ENCODE measurements at places on chromosomes 6 and 20. TPM values are rescaled to one million over a fixed set of nuclear protein-coding genes. Genes with fewer than 3 reads are reported as not detected.

Gene RHAG
- not detected for total RNA-seq

Gene SLC17A3
- total RNA-seq = not detected

Gene KIF13A
- total RNA-seq = 38.6 TPM

Gene VIP
- total RNA-seq = not detected

Gene KIAA0408
- 10.7 TPM for total RNA-seq

Gene CLIC5
- total RNA-seq = 28.2 TPM

Gene CAP2
- 3.5 TPM for total RNA-seq

Gene RAET1E
- total RNA-seq = 2.9 TPM

Gene ANKEF1
- total RNA-seq = 4.3 TPM

Gene SLC35B2
- total RNA-seq = 31.9 TPM

Gene POPDC3
- total RNA-seq = not detected

Gene HSPA12B
- total RNA-seq = 58.2 TPM

Gene IL17F
- not detected for total RNA-seq

Gene BYSL
- total RNA-seq = 9.8 TPM

GRCh38 chr6:36217188-36217587, 20.6 kb downstream of the BRPF3 start:
- DNase-seq = no peak

DNA sequence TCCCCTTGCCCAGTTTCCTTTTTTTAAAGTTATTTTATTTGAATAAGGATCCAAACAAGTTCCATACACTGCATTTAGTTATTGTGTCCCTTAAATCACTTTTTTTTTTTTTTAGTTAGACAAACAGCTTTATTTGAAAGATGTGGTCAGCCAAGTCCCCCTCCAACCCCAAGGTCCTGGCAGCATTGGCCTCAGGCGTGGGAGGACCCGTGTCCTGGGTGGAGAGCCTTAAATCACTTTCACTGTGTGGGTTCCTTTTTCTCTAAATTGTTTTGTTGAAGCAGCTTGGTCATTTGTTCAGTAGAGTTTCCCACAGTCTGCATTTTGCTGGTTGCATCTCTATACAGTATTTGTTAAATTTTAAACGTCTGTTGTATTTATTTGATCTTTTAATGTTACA, 5.2 kb upstream of the TBCC start:
- DNase-seq = no peak

DNA sequence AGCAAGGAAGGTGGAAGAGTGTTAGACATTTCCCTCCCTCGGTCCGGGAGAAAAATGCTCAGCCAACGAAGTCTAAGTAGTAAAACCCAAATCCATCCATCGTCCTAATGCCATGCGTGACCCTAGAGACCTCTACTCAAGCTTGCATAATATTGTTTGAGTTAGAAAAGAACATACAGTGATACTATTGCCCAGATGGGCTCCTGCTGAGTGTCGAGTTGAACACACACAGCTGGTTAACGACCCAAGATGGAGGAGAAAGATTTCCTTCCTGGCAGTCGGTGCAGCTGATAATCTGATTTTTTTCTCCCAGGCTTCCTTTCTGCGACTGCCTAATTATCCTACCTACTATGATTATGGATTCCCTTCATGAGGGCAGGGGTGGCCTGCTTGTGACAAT, 164.4 kb upstream of the KCNG1 start:
- no peak for DNase-seq

- no peak for DNase-seq
Measured at GRCh38 chr20:36408219-36408618, 102.1 kb downstream of the DLGAP4 start.

- DNase-seq = no peak
Measured at GRCh38 chr6:21003780-21004541, 469.7 kb downstream of the CDKAL1 start.

GRCh38 chr6:134267917-134268361, 50.0 kb downstream of the SGK1 start:
- no peak for DNase-seq

DNA sequence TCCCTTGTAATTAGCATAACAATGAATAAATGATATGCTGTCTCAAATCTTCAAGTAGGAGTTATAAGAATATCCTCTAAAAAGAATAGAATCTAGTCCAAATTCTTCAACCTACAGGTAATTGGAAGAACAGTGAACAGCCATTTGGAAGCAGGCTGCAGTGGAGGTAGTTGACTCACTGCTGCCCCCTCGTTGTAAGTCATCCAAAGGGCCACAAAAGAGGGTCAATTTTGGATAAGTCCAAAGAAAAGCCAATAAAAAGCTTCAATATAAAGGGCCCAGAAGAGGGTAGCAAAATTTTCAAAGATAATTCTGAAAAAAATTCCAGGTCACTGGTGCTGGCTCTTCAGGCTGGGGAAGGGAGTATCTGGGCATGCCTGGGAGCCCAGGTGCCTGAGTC, 60.8 kb upstream of the SSTR4 start:
- no peak for DNase-seq

DNA sequence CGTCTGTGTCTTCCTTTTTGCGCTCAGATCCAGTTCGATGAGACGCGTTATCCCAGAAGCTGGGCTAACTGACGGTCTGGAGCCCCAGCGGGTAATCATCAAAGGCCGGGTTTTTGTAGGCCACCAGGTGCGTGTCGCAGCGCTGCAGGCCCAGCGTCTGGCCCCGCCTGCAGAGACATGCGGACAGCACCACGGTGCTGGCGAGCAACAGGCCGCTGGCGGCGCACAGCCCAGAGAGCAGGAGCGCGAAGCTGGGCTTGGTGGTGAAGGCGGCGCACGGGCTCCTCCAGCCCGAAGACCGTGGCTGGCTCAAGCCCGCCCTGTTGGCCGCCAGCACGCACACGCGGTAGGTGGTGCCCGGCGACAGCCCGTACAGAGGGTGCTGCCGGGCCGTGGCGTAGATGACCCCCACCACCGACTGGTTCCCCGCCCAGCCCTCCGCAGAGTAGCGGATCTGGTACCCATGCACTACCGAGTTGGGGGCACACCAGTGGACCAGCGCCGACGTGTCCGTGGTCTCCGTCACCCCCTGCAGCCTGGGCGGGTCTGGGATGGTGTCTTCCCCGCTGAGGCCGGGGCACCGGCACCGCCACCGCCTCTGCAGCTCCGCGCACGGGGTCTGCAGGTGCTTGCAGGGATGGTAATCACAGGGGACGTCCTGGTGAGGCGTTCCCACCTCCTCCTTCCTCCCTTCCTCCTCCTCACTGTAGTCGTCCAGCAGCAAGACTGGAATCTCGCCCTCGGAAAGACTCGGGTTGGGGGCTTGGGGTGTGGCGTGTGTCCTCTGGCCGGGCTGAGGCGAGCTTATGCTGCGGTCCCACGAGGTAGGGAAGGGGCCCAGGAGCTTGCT, 12.7 kb downstream of the LRRN4 start:
- no peak for DNase-seq

- no peak for DNase-seq
Measured at GRCh38 chr6:163729127-163729872, 314.8 kb downstream of the QKI start.

DNA sequence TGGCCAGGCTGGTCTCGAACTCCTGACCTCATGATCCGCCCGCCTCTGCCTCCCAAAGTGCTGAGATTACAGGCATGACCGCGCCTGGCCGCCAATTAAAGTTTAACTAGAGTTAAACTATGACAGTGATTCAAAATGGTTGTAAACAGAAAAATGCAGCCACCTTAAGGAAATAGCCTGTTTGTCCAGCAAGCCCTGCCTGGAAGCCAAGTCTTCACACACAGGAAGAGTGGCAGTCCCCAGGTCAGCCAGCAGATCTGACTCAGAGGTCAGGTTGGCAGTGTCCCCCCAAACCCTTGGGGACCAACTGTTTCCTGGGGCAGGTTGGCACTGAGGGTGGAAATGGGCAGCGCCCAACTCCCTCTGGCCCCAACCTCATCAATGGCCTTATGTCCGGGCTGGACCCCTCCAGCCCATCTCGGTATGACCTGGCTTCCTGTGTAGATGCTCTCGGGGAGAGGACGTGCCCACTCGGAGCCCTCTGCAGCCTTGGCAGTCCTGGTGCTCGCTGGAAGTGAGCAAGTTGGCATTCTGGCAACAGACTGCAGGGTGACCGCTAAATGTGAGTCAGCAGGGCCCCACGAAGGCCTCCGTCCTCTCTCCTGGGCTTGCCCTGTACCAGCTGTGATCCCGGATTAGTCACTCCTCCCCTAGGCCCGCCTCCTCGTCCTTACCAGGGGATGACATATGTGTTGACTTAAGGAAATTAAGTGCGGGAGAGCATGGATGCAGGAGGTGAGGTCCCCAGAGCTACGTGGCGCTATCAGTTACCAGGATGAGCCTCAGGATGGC, 9.7 kb upstream of the HSP90AB1 start:
- peak; percentile 87 for DNase-seq

GRCh38 chr6:47075168-47075567, 33.0 kb upstream of the ADGRF1 start:
- no peak for DNase-seq

GRCh38 chr20:59984541-59984940, 26.3 kb downstream of the CDH26 start:
- no peak for DNase-seq

GRCh38 chr6:111989743-111990142, 64.2 kb upstream of the CCN6 start:
- DNase-seq = no peak

DNA sequence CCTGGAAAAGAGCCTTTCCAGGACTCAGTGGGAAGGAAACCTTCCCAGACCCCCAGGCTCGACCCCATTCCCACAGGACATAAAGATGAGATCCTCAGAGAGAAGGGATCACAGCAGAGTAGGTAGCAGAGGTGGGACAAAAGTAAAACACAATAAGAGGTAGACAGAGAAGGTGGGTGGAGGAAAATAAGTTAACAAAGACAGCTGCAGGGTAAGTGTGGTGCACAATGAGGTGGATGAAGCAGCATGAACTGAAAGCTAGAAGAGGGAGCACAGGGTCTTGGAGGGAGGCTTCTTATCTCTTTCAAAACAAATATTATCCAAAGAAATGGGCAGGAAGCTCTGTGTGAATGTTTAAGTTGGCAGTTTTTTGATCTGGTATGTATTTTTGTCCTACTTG, 14.0 kb upstream of the MAP7 start:
- DNase-seq = no peak

GRCh38 chr20:3543901-3544507, 73.2 kb downstream of the ATRN start:
- no peak for DNase-seq

- no peak for DNase-seq
Measured at GRCh38 chr6:3433005-3433404, 23.8 kb downstream of the SLC22A23 start.

DNA sequence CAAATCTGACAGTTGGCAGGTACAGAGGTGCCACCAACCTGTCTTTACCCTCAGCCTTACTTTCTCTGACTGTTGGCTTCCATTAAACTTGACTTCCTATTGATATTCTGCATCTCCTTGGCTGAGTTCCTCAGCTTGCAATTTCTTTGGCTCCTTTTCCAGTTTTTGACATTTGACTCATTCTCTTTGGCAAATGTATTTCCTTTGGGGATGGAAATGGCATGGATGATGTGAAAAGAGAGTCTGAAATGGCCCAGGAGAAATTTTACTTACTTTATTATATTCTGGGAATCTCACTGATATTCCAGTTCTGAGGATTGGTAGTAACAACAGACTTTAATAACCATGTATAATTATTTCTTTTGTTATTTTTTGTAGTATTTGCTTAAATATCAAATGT, 255.2 kb downstream of the CD109 start:
- DNase-seq = no peak

DNA sequence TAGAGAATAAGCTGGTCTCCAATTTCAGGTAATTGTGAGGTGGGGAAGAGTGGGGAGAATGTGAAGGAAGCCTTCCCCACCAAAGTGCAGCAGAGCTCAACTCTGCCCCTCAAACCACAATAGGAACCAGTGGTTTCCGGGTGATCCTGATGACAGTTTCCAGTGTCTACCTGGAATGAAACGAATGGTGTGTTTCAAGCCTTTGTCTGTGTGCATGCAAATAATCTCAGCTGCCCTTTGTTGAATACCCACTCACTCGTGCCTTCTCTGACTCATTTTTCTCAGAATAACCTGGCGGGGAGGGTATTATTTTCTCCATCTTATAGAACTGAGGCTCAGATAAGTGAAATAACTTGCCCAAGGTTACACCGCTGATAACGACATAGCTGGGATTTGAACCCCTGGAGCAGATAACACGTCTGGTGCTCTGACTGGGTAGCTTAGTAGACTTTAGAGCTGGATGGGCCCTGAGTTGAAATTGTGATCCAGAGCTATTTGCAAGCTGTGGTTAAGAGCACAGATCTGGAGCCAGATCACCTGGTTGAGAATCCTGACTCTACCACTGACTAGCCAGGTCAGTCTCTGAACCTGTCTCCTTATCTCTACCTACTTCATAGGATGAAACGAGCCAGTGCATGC, 85.1 kb downstream of the EYA2 start:
- no peak for DNase-seq

GRCh38 chr20:40604416-40604815, 84.6 kb downstream of the MAFB start:
- DNase-seq = no peak

- DNase-seq = no peak
Measured at GRCh38 chr20:10961651-10962288, 288.0 kb upstream of the JAG1 start.

- DNase-seq = no peak
Measured at GRCh38 chr20:46978951-46979491, 84.4 kb downstream of the EYA2 start.

GRCh38 chr6:157699777-157700636, 123.0 kb upstream of the SNX9 start:
- DNase-seq = no peak

DNA sequence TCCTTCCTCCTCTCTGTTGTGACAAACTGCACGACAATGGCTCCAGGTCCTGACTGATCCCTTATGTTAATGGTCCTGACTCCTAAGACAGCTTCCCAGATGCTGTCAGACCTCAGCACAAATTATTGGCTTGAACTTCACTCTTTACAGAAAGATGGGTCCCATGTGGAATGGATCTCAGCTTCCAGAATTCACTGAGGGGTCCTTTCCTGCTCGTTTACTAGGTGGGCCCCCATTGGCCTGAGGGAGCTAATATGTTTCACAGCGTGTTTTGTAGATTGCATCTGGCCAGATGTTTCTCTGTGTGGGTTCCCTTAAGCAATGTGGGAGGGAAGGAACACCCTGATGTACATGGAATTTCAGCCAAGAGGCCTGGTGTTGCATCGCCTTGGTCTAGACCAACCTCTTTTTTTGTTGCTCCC, 826.6 kb downstream of the MAFB start:
- DNase-seq = no peak

- no peak for DNase-seq
Measured at GRCh38 chr20:57618091-57618763, 2.0 kb downstream of the ZBP1 start.

DNA sequence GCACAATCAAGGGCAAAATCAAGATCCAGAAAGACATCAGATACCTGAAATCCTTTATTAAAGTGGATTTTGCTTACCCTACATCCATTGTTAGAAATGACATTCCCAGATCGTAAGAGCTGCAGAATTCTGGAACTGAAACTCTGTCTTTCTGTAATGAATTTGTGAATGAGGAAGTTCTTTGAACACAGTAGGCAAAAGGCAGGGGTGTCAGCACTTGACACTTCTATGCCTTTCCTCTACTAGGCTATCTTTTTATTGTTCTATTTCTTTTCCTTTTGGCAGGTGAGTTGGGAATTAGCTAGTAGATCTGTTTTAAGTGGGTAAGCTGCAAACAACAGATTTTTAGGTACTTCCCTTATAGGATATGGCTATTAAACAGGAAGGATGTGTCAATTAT, 126.3 kb downstream of the CARMIL1 start:
- DNase-seq = no peak

Measured in omental fat pad (tissue), 4 donors.